ENCODE measurements at places on chromosomes 6 and 20.

DNA sequence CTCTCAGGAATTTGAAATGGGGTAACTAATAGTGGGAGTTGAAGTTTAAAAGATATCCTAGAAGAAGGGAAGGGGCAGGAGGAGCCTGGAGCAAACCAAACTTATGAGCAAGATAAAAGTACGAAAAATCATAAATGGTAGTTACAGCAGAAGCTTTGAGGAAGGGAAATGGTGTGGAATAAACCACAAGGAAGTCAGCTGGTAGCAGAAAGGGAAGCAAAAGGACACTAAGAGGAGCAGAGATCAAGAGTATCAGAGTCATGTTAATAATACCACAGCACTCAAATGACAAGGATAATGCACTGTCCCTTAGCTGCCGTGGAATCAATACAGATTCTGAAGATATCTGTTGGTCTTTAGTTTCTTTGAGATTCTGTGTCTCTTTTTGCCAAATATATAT, 44.9 kb upstream of the CCDC28A start:
- no peak for DNase-seq

GRCh38 chr20:57335392-57335791, 5.8 kb downstream of the SPO11 start:
- no peak for DNase-seq

GRCh38 chr6:4381381-4381780, 246.0 kb upstream of the ECI2 start:
- DNase-seq, result no peak

GRCh38 chr20:41530923-41531322, 87.3 kb downstream of the CHD6 start:
- DNase-seq, result no peak

- DNase-seq, result no peak
Observed at GRCh38 chr6:89661559-89661958, 23.0 kb upstream of the LYRM2 start.

- no peak for DNase-seq
Observed at GRCh38 chr6:17591287-17591686, 8.8 kb upstream of the FAM8A1 start.

DNA sequence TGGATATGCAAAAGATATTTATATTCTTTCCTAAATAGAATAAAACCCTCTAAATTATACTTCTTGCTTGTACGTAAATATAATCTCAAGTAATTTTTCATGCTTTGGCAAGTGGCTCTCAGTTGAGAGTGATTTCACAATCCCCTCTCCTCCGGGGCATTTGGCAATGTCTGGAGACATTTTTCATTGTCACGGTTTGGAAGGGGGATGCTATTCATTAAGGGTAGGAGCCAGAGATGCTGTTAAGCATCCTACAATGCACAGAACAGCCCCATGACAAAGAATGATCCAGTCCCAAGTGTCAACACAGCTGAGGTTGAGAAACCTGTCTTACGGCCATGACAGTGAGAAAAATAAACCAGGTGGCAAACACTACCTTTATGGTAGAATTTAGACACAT, 75.7 kb downstream of the AGPAT4 start:
- DNase-seq, result no peak

- no peak for DNase-seq
Observed at GRCh38 chr6:33164176-33164575, 28.1 kb downstream of the COL11A2 start.

DNA sequence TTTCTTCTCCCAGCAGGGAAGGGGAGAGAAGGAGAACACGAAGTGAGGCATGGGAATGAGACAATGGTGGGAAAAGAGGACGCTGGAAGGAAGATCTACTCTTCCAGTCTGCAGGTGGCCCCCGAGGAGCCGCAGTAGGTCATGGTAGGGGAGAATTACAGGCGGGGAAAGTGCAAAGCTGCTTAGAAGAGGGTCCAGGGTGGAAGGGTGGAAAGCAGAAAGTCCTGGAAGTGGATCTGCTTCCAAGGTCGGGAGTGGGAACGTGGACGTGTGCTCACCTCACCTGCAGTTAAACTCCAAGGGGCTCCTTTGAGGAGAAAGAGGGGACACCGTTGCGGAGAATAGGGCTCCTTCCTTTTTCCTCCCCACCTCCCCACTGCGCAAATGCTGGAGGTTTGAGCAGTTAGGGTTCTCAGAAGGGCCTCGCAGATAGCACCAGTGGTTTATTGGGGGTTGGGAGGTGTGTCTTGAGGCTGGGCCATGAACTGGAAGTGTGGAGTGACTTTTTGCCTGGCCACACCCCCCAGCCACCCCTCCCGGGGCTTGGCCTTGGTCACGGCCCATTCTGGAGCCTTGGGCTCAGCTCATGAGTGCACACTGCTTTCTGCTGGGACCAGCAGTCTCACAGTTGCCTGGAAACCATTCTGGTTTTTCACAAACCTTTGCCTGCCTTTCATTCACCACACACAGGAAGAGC, 100.4 kb upstream of the MLN start:
- no peak for DNase-seq

GRCh38 chr20:62227977-62228958, 8.2 kb upstream of the HRH3 start:
- no peak for DNase-seq

- DNase-seq, result no peak
Observed at GRCh38 chr6:203661-204060, 88.6 kb upstream of the DUSP22 start.

GRCh38 chr6:2684103-2684749, 66.5 kb downstream of the MYLK4 start:
- DNase-seq, result no peak

DNA sequence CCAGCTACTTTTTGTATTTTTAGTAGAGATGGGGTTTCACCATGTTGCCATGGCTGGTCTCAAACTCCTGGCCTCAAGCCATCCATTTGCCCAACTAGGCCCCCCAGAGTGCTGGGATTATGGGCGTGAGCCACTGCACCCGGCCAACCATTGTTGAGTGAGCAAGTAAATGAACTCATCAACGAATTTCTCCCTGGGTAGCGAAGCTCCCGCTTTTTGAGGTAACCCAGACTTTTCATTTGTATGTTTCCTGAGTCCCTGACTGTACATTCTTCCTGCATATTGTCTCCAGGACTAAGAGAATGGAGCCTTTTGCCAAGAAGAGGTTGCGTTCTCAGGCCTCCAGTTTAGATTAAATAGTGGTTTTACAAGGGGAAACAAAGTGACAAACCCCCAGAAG, 36.4 kb downstream of the RIPOR3 start:
- no peak for DNase-seq

- DNase-seq, result no peak
Observed at GRCh38 chr6:148379481-148379880, 36.8 kb downstream of the SASH1 start.

- DNase-seq, result no peak
Observed at GRCh38 chr6:16718356-16718755, 42.9 kb downstream of the ATXN1 start.

- no peak for DNase-seq
Observed at GRCh38 chr20:45467172-45467571, 2.4 kb upstream of the WFDC2 start.

GRCh38 chr6:56062836-56063235, 184.5 kb downstream of the COL21A1 start:
- DNase-seq, result no peak

GRCh38 chr6:48691420-48691819, 580.4 kb upstream of the PTCHD4 start:
- no peak for DNase-seq

- DNase-seq, result no peak
Observed at GRCh38 chr6:122818866-122819265, 29.8 kb downstream of the SMPDL3A start.

- no peak for DNase-seq
Observed at GRCh38 chr6:106145144-106145543, 59.0 kb downstream of the PRDM1 start.

DNA sequence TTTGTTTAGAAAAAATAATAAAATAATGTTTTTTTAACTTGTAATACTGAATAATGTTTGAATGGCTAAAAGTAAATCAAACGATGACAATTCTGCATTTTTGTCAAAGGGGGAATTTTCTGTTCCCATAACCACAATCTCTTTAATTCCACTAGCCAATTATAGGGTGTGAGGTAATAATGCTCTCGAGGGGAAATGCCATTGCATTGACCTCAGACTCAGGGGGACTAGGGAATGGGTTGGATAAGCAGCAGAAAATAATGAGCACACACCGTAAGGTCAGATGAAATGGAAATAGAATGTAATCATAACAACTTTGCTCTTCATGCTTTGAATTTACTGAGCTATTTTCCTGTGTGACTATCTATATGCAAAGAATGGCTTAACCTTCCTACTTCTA, 584.7 kb downstream of the RFPL4B start:
- no peak for DNase-seq

- no peak for DNase-seq
Observed at GRCh38 chr20:13322198-13322597, 101.1 kb downstream of the ISM1 start.

DNA sequence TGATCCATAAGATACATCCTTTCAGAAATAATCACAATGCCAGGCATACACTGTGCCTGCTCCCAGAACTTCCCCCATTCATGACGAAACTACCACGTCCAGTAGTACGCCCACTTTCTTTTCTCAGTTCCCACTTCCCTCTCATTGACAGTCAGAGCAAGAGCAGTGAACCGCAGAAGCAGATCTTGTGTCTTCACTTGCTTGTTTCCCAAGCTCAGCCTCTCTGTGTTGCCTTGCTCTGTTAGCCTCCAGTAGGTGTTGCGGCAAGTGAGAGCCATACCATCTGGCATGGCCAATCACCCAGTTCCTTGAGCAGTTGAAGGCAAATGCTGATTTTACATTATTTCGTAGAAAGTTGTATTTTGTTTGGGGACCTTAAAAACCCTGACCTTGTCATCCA, 11.7 kb downstream of the UST start:
- no peak for DNase-seq

DNA sequence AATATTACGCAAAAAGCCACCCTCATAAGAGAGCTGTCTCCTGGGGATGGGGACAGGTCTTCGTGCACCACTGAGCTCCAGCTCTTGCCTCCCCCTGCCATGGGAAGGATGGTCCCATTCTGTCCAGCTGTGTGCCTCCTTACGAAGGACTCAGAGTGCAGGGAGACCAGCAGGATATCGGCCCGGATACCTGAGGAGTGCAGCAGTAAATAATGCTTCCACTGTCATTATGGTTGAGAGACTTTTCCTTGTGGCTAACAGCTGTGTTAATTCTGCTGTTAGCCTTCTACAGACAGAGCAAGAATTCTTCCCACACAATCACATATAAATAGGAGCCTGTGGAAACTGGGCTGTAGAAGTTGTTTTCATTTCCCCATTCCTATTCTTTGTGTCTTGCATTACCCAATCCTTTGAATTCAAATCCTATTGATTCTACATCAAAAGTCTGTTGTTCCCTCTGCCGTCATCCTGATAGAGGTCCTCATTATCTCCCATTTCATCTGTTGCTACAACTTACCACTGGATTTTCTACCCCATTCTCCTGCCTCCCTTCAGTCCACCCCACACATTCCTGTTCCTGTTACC, 364.6 kb upstream of the SOX4 start:
- DNase-seq, result no peak

DNA sequence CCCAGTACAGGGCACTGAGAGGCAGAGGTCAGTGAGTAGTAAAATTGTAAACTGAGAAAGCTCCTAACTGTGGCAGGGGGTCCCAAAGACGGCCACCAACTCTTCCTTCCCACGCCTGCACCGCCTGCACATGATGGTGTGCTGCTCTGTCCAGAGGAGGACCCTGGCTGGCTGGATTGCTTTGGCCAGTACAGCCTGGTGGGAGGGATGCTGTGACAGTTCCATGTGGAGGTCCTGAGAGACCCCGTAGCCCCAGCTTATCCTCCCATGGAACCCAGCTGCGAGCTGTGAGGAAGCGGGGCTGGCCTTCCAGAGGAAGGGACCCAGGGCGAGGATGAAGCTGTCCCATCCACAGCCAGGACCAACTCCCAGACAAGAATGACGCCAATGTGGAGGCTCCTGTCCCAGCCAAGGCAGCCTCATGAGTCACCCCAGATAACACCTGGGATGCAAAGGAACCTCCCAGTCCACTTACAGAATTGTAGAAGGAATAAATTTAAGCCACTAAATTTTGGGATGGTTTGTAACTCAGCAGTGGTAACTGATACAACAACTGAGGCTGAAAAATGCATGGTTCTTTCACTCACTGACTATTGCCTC, 2.0 kb upstream of the ACSS1 start:
- no peak for DNase-seq

- no peak for DNase-seq
Observed at GRCh38 chr6:116309001-116309400, 29.3 kb upstream of the TSPYL1 start.

GRCh38 chr6:165937564-165938358, 229.9 kb downstream of the TBXT start:
- DNase-seq, result no peak

DNA sequence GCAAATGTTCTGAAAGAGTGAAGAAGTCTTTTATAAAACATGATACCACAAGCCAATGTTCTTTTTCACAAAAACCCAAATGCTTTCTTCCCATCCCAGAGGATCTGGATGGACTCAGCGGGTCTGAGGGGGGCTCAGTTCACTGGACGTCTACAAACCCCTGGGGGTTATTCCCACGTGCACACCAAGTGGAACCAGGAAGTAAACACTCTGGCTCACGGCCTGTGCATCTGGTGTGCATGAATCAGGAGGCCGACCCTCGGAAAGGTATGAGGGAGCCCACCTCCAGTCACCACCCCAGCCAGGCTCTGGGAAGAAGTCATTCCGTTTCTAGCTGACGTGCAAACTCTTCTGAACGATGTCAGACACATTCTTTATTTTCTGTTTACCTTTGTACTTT, 252.2 kb downstream of the DLL1 start:
- no peak for DNase-seq

- DNase-seq, result no peak
Observed at GRCh38 chr20:54195483-54196472, 12.1 kb upstream of the PFDN4 start.

DNA sequence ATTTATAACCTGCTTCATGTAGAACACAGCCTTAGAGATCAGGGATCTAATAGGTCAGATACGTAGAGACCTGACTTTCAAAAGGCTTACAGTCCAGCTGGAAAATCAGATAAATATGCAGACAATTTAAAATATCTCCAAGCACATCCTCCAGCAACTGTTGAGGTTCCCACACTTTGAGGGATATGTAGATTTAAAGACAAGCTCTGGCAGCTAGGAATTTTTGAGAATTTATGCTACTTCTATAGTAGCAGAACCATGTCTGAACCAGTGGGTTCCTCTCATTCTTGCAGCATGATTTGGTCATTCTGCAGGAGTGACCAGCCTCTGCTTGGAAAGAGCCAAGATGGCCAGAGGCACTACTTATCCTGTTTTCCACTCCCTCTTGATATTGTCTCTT, 60.5 kb downstream of the CYB5R4 start:
- no peak for DNase-seq

GRCh38 chr6:151082079-151082478, 157.7 kb upstream of the AKAP12 start:
- no peak for DNase-seq

- no peak for DNase-seq
Observed at GRCh38 chr6:147384029-147384428, 124.5 kb upstream of the SAMD5 start.

- DNase-seq, result no peak
Observed at GRCh38 chr6:23243854-23244253, 674.5 kb downstream of the HDGFL1 start.

GRCh38 chr20:44026647-44027342, 112.1 kb downstream of the TOX2 start:
- DNase-seq, result no peak
